ENCODE measurements at places on chromosomes 4 and X.

- DNase-seq: no peak
Observed at GRCh38 chr4:106034220-106034619, 138.9 kb downstream of the NPNT start.

- DNase-seq: no peak
Observed at GRCh38 chr4:28744066-28744465, 1883.4 kb downstream of the STIM2 start.

- peak; percentile 10 for DNase-seq
Observed at GRCh38 chr4:26178854-26179253, 142.0 kb upstream of the RBPJ start.

DNA sequence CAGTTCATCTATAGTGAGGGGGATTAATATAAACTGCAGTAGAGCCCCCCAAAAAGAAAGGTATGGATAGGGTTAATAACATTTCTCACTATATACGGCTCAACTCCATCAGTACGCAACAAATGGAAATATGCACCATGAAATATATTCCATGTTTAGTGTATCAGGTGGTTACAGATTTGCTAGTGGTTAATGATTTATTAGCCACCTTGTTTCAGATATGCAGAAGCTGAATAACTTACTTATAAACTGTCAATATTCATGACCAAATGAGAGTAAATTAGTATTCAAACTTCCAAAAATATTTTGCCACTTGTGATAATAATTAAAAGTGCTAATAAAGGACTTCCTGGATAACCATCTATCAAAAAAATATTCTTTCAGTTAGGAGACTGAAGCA is 14.8 kb downstream of the AMTN start:
- DNase-seq: no peak

GRCh38 chr4:4857809-4858508 is 1.5 kb upstream of the MSX1 start:
- DNase-seq: no peak

DNA sequence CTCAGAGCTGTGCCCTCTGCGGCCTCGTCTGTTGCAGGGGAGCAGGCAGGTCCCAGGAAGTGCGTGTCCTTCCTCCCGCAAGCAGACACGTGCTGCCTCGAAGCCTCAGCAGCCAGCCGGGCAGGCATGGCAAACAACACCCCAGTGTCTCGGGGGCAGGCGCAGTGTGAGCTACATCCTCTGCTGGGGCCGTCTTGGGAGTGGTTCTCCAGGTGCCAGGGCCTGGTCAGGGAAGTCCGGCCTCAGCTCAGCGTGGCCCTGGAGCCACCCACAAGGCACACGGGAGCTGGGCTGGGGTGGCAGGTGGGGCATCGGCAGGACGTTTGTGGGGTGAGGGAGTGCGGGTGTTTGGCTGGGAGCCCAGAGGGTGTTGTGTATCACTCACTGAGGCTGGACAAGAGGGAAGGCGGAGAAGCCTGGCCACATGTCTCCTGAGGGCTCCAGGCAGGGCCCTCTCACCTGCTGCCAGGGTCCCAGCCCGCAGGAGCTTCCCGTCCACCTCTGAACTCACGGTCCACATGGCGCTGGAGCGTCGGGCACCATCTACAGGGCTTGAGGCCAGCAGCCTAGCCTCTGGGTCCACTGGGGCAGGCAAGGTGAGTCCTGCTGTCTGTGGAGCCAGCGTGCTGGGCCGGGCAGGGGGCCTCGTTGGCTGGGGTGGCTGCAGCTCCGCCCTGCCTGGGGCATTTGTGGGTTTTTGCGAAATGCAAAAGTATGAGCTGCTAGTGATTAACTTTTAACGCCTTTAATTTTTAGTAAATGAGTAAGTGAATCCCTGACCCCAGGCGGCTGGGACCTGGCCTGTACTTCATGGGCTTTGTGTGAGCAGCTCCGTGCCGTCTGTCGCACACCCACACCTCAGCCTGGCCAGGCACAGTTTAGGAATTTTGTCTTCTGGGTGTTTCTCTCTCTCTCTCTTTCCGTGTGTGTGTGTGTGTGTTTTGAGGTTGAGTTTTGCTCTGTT is 17.3 kb upstream of the UVSSA start:
- DNase-seq: peak; percentile 17

GRCh38 chr4:179867300-179867878 is 2375.8 kb upstream of the TENM3 start:
- no peak for DNase-seq

- no peak for DNase-seq
Observed at GRCh38 chr4:48602222-48602621, 112.2 kb downstream of the ZAR1 start.

DNA sequence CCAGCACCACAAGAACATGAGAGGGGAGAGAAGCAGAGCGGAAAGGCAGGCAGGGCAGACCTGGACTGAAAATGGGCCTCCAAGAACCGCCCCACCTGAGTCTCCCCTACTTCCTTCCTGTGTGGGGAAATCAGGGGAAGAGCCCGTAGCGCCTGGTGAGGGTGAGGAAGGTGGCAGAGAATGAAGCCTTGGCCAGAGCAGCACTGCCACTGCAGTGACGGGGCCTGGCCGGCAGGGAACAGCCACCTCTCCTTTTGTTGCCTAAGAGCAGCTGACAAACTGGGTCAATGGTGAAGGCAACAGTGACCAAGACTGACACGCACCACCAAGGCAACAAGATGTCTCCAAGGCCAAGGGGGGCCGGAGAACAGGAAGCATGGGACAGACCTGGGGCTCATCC is 58.4 kb upstream of the CBR4 start:
- no peak for DNase-seq

DNA sequence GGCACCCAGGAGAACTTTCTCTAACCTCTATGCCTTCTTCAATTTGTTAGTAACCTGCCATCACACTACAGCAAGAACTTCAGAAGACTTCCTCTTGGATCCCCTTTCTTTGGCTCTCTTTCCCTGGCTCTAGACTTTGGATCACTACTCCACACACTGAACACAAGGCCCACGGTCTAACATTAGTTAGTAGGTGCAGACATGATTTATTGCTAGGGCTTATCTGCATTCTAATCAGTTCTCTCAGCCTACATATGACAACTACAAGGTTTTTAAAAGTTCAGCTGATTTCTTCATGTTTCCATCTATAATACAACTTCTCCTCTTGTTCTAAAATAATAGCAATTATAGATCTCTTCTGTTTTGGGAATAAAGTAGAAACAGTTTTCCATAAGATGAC is 209.1 kb upstream of the ANXA10 start:
- no peak for DNase-seq

GRCh38 chr4:169773889-169774288 is 16.1 kb upstream of the HPF1 start:
- no peak for DNase-seq

DNA sequence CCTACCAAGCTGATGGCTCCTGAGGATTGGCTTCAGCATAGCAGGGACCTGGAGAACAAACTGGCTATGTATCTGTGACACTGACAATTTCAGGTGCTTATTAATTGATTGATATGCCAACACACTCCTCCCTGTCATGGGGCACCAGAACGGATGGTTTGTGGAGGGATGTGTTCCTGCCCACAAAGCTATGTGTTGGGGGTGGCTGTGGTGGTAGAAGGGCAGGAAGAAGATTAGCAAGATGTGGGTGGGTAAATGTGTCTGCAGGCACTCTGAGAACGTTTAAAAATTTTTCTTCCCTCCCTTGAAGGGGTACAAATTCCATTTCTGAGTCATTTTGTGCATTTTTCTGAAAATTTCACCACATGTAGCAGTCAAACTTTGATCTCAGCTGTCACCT is 55.0 kb upstream of the SCML1 start:
- peak; percentile 2 for DNase-seq

GRCh38 chr4:52102587-52102986 is 51.5 kb downstream of the SPATA18 start:
- no peak for DNase-seq

GRCh38 chr4:8117278-8117682 is 41.3 kb downstream of the ABLIM2 start:
- DNase-seq: peak; percentile 8

- DNase-seq: no peak
Observed at GRCh38 chrX:69210581-69210980, 45.3 kb upstream of the PJA1 start.

DNA sequence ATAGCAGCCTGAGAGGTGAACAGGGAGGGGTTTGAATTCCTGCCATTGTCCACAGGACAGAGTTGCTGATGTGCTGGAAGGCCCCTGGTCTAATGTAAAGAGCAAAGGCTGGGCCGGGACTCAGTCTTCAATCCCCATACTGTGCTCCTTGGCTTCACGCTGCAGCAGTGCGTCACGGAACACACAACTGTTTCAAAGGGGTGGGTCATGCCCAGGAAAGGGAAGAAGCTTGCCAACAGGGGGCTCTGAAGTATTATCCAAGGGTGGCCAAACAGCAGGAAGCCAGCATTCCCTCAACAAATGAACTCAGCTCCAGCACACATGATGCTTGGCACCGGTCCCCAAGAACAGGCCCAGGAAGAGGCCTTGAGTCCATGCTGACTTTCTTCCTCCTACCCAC is 122.5 kb downstream of the NFKB1 start:
- no peak for DNase-seq

- no peak for DNase-seq
Observed at GRCh38 chr4:30901461-30902451, 181.6 kb downstream of the PCDH7 start.

GRCh38 chrX:138270931-138271330 is 440.6 kb downstream of the FGF13 start:
- DNase-seq: no peak

- no peak for DNase-seq
Observed at GRCh38 chr4:186844059-186844681, 120.5 kb upstream of the FAT1 start.

GRCh38 chrX:13276991-13277390 is 42.9 kb downstream of the ATXN3L start:
- no peak for DNase-seq

GRCh38 chr4:168241953-168242352 is 76.6 kb downstream of the DDX60 start:
- no peak for DNase-seq

DNA sequence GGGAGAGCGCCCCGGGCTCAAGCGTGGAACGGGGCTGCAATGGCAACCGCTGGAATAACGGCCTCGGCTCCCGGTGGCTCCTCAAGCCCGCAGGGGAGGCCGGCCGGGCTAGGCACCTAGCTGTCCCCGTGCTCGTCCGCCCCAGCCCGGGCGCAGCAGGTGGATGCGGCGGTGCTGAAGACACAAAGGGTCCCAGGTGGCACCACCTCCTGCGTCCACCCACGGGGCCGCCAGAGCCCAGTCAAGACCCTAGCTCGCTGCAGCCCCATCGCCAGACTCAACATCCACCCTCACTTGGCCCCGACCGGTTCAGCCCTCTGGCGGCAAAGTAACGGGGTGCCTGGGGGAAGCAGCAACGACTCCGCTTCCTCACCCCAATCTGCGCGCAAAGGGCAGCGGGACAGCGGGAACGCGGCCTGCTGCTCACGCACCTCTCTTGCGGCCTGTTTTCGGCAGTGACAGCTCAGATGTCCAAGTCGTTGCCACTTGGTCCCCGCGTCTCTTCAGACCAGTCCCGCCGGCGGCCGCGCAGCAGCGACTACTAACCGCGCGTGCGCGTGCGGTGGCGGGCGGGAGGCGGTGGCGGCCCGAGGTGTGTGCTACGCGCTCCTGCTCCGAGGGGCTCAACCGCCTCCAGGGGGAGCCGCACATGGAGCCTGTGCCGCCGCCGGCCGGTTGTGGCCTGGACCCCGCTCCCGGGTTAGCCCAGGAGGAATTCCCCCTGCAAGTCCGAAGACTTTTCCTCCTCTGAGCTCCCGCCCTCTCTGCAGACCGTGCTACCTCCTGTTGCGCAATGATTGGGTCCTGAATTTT is at the start of gene CLGN:
CLGN (minus strand) TSS at position 543 of the 813 bp plus-strand sequence. CDS start 14,570 bp downstream, outside the sequence.
- peak; percentile 27 for DNase-seq

DNA sequence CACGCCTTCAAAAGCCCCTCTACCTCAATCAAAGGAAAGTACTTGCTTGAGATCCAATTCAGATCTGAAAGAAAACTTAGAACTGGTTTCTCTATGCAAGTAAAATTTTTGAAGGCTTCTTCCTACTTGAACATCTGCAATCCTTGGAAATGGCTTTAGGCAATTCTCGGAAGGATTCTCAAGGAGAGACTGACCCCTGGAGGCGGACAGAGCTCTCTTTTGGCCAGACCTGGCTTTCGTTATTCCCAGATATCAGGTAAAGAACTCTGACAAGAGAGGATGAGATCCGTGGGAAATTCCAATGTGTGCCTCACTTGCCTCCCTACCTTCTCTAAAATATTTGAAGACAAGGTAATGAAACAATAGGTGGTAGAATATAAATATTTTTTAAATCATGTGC is 670.3 kb upstream of the FAM241A start:
- no peak for DNase-seq

DNA sequence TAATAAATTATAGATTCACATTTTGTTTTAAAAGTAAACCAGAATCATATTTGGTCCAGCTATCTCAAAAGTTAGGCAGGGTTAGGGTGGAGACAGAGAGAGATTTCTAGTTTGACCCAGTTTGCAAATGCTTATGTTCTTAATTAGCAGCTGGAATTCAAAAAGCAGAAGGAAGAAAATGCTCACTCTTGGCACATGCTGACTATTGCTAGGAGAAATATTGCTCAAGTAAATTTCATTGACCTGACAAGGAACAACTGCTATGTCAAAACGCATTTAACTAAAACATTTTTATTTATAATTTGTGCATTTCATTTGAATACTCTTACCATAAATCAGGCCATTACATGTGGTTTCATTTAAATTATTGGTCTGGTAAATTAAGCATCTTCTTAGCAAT is 131.8 kb downstream of the GLRA3 start:
- no peak for DNase-seq

DNA sequence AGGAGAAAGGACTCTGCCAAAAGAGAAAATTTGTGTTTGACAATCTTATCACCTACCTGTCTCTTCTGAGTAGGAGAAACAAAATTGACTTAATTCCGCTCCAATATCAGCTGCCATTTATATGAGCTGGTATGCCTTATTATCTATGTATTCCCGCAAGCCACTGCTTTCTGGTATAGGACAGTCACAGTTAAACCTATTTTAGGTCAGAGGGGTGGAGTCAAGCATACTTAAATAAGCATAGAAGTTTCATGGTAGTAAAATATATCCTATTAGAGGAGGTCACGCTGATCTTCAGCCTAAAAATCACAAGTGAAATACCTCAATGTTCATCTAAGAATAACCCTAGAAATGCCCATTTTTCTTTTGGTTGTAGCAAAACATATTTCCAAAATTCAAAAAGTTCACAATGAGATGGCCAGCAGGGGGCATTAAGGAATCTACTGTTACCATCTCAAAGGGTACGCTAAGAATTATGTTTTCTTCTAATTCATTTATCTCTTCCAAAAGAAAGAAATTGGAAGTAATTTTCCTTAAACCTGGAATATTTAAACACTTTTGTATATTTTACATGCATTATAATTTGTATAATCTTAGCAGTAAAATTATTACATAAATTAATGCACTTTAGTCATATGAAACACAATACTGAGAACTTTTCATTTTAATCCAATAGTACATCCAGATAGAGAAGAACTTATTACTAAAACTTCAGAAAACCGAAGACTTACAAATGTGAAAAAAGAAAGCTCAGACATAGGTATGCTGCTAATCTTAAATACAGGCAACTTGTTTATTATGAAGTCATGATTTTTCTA is 10.5 kb downstream of the PPAT start:
- peak; percentile 13 for DNase-seq

GRCh38 chr4:113637363-113637762 is 124.2 kb downstream of the CAMK2D start:
- DNase-seq: no peak

Data from activated naive CD4-positive, alpha-beta T cell treated with Interleukin-2 at 50 U/mL for 16 hours (primary cell).